Retina (tissue), 1 donor: ENCODE measurements at places on chromosomes 6 and 20.

GRCh38 chr6:145214570-145214969 lies 520.8 kb downstream of the EPM2A start:
- peak; percentile 24 for DNase-seq

- no peak for DNase-seq
Observed at GRCh38 chr6:131765081-131765803, 42.6 kb upstream of the ENPP1 start.

DNA sequence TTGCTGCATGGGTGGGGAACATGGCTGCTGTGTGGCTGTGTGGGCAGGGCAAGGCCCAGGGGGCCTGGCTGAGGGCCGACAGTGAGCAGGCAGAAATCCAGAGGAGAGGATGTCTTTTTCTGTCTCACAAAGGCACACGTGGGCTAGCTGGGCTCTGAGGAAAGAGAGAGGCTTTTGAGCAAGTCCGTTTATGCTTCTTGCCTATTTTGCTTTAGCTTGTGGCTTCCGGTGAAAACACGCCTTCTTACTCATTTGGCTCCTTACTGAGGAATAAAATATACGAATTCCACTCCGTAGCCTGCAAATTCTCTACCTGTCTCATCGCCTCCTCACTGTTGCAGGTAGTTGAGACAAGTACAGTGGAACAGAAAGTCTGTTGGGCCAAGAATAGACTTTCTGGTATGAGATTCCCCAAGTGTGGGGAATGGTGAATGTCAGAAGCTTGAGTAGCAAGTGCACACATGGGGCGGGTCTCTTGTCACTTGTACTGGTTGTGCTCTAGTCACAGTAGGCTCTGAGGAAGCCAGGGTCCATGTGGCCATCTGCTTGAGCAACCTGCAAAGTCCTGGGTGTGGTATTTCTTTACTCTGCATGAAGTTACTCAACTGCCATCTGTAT lies 28.4 kb downstream of the WRNIP1 start:
- DNase-seq = no peak

DNA sequence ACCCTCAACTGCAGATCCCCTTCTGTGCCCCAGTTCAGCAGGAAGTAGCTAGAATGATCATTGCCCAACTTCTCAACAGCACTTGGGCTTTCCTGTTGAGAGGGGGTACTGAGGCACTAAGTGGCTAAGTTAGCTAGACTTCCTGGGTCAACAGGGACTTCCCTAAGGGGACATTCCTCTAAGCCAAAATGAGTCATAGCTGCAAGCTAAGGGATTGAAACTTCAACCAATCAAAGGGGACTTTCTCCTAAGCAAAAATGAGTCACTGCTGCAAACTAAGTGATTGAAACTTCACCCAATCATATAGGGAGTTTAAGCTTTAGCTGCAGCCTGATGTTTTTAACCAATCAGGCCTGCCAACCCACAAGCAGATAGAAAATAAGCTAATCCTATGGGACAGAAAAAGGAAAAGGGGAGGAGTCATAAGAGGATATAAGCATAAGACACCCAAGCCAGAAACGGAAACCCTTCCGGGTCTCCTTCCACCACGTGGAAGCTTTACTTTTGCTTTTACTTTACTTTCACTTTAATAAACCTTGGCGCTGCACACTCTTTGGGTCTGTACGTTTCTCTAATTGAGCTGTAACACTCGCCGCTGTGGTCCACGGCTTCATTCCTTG lies 659.0 kb upstream of the HS3ST5 start:
- DNase-seq = no peak

DNA sequence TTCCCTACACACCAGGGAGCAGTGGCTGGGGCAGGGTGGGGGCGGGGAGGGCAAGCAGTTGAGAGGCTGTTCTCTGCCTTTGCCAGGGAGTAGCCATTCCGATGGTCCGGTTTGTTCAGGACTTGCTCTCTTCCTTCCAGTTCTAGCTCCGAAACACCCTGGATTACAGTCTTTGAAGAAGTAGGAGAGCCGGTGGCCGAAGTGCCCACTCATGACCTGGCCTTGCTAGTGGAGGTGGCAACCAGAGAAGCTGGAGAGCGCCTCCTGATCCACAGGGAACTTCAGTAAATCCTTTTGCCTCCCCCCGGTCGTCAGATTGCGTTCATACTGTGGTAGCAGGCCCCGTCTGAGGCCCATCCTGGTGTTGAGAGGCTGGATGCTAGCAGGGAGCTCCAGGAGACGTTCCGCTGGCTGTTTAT lies 92.8 kb downstream of the ARID1B start:
- peak; percentile 36 for DNase-seq

DNA sequence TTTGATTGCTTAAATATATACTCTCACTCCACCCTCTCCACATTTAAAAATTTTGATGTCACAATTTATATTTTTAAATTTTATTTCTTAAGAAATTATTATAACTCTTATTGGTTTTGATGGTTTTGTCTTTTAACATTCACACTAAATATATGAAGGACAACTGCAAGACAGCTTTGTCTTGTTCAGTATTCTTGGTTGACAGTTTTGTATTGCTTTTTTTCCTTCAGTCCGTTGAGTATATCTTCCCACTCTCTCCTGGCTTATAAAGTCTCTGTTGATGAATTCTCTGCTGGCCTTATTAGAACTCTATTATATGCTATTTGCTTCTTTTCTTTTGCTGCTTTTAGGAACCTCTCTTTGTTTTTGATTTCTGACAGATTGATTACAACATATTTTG lies 392.2 kb downstream of the C6orf118 start:
- no peak for DNase-seq

DNA sequence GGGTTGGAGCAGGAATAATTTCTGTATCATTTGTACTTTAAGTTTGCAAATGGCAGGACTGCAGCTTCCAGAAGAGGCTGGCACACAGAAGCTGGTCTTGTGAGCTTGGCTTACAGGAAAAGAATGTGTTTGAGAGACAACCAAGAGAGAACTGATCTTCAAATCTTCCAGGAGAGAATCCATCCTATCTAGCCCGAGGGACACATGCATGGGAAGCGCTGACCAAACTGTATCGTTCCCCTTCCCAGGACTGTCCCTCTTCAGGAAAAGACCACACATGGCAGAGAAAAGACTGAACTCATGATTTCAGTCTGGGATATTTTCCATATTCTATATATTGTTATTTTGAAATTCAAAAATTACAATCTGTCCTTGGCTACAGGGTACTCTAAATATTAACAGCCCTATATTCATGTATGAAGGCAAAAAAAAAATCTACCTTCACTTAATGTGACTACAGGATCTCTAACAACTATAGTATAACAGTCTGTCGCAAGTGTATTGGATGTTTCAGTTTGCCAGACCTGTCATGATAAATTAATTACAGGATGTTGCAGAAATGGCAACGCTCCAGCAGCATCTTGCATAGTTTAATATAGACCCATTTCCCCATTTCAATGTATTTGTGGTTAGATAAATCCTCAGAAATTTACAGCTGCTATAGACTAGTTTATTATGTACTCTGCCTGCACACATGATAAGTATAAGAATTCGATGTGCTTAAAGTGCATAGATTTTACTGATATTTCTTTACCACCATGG lies 99.4 kb downstream of the MYB start:
- DNase-seq = peak; percentile 58

- DNase-seq = no peak
Observed at GRCh38 chr20:63003546-63003945, 3.2 kb downstream of the BHLHE23 start.

DNA sequence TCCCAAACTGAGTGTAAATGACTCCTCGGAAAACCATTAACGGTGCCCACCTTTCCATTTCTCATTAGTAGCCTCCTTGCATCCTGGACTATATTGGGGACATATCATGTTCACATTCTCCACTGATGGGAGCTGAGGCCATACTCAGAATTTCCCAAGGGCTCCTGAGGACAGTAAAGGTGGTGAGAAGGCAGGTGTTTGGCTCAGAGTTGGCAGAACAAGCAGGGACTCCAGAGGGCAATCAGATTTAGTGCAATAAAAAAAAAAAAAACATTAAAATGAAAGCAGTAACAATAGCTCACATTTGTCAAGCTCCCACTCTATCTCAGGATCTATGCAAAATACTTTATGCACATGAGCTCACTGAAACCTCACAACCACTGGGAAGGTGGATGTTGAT lies 401.4 kb downstream of the MAFB start:
- DNase-seq = no peak

GRCh38 chr6:100281471-100281901 lies 183.2 kb downstream of the SIM1 start:
- peak; percentile 80 for DNase-seq

DNA sequence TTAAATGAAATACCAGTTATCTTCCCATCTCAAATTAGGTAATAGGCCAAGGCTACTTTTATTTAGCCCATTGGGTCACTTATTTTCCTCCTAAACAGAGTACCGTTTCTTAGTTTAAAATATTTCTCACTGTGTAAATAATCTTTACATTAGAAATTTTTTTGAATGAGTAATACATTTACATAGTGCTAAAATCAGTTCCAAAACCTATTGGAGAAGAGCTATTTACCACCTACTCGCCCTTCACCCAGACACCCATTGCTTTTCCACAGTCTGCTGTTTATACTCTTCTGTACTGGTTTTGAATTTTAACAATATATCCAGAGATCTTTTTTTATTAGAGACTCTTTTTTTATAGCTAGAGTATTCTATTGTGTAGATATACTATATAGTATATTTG lies 36.9 kb downstream of the MCM8 start:
- DNase-seq = no peak

- no peak for DNase-seq
Observed at GRCh38 chr6:1580109-1580508, 29.6 kb upstream of the FOXC1 start.

DNA sequence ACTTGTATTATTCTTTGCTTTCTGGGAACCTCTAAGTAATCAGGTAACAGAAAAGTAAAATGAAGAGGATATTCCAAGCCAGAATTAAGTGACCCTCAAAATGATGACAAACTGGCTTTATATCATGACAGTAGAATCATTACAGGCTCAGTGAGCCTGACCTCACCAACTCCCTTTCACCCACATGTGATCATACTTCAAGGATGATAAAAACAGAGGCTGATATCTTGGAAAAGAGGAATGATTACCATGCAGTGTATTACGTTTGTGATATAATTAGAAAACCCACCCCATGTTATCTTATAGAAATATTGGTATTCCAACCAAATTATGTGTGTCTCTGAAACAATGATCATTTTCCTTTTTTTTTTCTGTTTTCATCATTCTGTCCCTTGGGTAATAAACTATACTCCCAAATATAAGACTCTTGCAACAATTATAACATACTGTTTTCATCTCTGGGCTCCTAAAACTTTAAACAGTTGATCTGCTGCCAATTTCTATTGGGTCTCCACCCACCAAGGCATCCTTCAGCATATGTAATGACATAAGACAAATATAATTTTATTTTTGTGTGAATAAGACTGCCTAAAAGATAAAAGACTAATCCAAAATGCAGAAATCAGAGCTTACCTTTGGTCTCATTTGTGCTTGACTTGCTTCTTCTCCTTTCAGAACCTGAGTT lies 115.7 kb downstream of the DST start:
- DNase-seq = no peak

- no peak for DNase-seq
Observed at GRCh38 chr20:53961527-53961926, 108.9 kb downstream of the BCAS1 start.
